ENCODE measurements at places on chromosomes 2 and 18.

DNA sequence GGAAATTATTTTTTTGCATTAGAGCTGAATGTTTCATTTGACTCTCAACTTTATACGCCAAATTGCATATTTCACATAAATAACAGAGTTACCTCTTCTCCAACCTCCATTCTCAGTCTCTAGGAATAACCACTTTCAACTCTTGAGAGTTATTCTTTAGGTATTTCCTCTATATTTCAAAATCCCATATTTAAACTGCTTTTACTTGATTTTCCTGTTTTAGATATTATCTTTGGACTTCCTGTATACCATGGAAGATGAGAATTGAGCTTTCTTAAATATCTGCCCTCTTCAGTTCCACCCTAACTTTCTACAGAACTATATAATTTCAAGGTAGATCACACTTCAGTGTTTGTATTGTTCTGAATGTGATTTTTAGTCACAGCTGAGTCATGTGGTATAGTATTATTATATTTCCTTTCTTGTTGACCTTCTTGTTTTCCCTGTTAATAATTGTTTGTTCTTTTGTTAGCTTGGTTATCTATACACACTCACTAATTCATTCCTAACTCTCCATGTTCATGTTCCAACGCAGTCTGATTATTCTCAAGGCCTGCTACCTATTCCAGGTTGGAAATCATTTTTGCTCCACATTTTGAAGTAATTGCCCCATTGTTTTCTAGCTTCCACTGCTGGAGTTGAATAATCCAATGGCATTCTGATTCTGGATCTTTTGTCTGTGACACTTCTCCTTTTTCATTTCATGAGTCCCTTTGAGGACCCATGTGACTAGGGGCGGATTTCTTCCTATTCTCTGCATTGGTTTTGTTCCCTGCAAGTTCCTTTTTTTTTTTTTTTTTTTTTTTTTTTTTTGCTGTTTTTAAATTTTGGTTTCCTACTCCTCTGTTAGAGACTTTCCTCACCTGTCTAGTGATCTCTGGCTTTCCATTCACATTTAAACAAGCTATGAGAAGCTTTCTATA is 156.8 kb upstream of the RBMS1 start:
- DNase-seq, result no peak

DNA sequence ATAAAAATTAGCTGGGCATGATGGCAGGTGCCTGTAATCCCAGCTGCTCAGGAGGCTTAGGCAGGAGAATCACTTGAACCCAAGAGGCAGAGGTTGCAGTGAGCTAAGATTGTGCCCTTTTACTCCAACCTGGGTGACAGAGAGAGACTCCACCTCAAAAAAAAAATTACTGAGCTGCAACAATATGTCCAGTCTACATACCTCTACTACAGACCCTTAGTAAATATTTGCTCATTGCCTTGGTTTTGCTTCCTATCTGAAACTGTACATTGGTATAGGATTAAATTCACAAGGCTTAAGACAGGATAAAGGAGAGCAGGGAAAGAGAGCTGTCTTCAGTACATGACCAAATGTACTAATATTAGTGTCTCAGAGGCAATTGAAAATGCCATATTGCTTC is 8.1 kb upstream of the MGAT4A start:
- DNase-seq, result no peak

GRCh38 chr2:56030062-56030461 is 106.5 kb upstream of the EFEMP1 start:
- no peak for DNase-seq

DNA sequence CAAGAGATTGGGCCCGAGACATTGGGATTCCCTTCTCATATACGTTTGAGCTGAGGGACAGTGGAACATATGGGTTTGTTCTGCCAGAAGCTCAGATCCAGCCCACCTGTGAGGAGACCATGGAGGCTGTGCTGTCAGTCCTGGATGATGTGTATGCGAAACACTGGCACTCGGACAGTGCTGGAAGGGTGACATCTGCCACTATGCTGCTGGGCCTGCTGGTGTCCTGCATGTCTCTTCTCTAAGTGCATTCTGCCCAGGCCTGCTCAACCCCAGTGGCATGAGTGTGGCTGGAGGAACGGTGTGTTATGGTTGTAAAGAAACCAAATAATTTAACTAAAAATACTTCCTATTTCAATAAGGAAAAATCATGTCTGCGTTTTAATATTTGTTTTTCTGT is 29.9 kb downstream of the CPO start:
- DNase-seq, result no peak

- no peak for DNase-seq
Measured at GRCh38 chr2:58429014-58429875, 188.1 kb upstream of the FANCL start.

DNA sequence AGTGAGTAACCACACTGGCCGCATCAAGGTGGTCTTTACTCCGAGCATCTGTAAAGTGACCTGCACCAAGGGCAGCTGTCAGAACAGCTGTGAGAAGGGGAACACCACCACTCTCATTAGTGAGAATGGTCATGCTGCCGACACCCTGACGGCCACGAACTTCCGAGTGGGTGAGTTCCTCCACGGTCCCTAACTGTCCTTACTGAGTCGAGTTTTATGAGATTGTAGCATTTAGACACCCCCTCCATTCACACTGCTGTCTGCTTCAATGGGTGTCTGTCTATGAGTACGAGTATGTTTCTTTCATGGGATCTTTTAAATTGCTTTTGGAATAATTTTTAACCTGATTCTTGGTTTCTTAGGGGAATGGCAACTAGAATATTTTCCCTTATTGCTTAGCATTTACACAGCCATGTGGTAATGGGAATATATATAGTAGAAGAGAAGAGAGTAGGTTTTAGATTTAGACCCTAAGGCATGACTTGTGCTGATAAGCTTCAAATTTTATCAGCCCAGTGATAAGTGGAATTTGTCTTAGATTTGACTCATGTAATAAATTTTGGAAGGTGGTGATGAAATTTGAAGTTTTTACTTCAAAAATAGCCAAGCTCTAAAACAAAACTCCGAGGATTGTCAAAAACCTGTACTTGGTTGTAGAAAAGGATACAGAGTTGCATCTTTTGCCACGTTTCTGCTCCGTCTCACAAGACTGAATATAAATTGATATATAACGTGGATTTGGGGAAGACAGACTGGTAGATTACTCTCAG is 188.2 kb downstream of the LTBP1 start:
- no peak for DNase-seq

DNA sequence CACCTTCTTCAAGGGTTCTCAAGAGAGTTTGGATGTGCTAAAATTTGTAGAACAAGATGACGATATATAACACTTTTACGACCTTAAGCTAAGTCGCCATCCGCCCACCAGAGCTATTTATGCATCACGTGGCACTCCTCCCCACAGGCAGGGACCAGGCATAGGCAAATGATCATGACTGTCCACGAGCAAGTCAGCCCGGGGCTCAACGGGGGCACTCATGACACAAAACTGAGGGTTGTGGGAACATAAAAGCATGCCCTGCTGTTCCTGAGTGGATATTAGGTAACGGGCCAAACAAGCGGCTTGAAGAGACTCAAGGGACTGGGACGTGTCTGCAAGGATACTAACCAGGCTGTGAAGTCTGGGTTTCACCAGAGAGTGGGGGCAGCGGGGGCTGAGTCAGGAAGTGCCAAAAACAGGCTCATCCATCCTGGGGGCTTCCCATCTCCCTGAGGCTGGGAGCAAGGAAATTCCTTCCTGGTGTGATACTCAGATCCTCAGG is 58.1 kb downstream of the FAM178B start:
- DNase-seq, result no peak

DNA sequence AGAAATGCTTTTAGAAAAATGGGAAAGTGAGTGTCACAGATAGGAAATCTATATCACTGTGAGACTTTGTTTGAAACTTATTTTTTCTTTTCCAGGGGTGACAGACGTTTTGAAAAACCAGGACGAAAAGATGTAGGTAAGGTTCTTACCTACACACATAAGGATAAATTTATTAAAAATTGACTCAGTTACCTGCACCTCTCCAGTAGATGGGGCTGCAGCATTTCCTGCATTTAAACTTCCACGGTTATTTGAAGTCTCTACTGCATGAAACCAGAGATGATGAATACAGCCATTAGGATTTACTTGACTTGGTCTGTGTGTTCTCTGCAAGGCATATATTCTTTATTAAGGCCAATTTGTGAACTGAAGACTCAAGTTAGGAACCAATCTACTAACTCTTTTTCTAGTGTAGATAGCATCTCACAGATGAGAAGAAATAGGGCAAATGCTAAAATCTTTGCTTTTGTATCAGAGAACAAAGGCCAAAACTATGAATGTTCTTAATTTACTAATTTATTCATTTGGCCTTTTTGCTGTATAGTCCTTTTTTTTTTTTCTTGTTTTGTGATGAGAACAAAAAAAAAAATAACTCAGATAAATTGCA is 15.0 kb downstream of the KCNJ13 start:
- DNase-seq, result peak; percentile 15

DNA sequence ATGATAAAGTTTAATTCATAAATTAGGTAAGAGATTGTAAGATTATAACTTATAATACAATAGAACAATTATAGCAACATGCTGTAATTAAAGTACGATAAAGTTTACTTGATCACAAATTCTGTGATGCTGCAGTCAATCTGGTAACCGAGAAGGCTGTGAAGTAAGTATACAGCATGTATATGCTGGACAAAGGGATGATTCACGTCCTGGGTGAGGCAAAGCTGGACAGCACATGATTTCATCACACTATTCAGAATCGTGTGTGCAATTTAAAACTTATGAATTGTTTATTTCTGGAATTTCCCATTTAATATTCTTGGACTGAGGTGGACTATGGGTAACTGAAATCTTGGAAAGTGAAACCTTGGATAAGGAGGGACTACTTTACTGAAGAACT is 522.2 kb upstream of the CNTNAP5 start:
- DNase-seq, result no peak

DNA sequence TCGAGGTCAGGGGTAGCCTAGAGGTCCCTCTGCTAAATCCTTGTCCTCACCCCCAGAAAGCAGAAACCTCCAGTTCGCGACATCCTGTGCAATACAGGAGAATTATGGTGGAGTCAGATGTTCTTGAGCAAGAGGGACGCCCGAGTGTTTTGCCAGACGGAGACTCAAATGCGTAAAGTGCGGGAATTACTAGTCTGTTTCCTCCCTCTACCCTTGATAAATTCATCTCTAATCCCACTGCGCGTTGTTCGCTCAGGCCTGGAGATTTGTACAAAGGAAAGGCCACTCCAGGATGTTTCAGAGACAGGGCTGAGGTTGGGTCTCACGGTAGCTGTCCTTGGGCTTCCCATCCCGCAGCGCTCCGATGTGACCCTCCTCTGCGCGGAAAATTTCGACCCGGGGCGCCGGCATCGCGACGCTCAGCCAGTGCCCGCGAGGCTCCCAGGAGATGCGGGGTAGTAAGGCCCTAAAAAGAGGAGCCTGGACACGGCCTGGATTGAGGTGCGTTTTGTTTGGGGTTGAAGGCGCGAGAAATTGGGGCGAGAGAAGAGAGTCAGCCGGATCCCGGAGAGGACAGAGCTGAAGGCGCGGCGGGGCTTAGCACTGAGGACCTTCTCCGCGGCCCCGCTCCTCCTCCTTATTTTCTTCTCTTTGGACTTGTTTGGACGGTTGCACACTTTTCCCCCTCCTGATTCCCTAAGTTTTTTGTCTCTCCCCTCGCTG is 2.6 kb upstream of the NEUROD1 start:
- no peak for DNase-seq
